ENCODE measurements at places on chromosomes 11 and 22. TPM values are rescaled to one million over a fixed set of nuclear protein-coding genes. Genes with fewer than 3 reads are reported as not detected.

Gene PTPN5
- total RNA-seq: 1.3 TPM

Gene PLAAT4
- 13.7 TPM for total RNA-seq

Gene BIK
- 0.32 TPM for total RNA-seq

Gene MPPED2
- 2.4 TPM for total RNA-seq

Gene PARVA
- 116 TPM for total RNA-seq

Gene PRSS23
- 27.4 TPM for total RNA-seq

Gene C11orf86
- total RNA-seq: not detected

Gene BAIAP2L2
- total RNA-seq: 0.17 TPM

Gene MPZL2
- 9.2 TPM for total RNA-seq

Gene BTBD18
- total RNA-seq: not detected

Gene MFRP
- not detected for total RNA-seq

- DNase-seq: no peak
Measured at GRCh38 chr11:32231909-32232493, 141.1 kb downstream of the RCN1 start.

DNA sequence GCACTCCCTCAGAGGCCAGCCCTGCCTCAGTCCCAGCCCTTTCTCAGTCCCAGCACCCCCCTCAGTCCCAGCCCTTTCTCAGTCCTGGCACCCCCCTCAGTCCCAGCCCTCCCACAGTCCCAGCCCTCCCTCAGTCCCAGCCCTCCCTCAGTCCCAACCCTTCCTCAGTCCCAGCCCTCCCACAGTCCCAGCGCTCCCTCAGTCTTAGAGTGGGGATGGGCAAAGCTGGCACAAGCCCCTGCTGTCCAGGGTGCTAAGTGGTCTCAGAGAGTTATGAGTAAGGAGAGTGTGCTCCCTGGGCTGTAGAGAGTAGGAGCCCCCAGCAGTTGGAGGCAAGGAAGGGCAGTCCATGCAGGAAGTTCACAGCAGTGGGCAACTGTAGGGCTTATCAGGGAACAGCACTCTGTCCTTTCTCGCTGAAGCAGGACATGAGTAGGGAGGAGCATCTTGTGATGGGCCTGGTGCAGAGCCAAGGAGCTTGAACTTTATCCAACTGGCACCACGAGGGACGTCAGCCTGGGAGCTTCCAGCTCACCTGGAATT, 51.4 kb upstream of the CRYBB3 start:
- no peak for DNase-seq

DNA sequence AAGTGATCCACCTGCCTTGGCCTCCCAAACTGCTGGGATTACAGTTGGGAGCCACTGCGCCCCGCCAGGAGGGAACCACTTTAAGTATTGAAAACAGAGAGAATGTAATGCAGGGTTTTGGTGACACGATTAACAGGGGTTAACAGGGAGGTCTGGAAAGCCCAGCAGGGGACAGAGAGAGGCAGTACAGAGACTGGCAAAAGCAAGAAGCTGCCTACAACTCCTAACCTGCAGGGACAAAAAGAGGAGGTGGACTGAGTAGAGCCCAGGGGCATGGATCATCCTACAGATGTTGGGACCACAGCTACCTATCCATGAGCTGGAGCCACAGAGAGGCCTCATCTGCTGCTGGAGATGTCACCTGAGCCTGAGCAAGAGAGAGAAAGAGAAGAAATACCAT, 1.7 kb upstream of the SPINDOC start:
- DNase-seq: no peak

GRCh38 chr11:92941676-92942571, 27.5 kb upstream of the MTNR1B start:
- no peak for DNase-seq

DNA sequence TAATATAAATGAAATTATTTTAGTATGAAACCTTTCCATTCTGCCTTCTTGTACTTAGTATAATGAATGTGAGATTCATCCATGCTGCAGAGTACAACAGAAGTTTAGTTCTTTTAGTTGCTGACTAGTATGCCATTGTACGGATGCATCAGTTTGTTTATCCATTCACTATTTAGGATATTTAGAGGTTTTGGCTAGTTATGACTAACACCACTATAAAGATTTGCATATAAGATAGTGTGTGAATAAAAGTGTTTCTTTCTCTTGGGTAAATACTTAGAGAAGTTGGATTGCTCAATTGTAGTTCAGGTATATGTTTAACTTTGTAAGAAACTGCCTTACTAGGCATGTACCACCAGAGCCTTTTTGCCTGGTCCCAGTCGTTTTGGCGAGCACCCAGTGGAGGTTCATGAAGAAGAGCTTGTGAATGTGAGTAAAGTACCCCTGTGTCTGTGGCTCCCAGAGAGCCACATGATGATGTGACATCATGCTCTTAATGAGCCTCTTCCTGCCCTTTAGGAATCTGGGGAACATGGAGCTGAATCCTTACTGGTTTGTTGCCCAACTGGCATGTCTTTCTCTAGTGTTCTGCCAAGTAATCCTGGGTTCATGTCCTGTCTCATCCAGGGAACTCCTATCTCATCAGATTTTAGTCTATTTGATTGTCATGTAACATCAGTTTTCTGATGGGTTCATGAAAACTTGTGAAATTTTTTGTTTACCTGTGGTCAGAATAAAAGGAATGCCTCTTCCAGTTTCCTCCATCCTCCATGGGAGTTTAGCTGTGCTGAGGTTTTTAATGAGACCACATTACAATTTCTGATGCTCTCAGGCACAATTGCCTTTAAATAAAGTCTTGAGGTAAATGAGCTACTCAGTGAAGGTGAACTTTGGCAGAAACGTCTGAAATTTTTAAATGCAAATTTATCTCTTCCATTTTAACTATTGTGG, 234.8 kb downstream of the CASP12 start:
- no peak for DNase-seq

DNA sequence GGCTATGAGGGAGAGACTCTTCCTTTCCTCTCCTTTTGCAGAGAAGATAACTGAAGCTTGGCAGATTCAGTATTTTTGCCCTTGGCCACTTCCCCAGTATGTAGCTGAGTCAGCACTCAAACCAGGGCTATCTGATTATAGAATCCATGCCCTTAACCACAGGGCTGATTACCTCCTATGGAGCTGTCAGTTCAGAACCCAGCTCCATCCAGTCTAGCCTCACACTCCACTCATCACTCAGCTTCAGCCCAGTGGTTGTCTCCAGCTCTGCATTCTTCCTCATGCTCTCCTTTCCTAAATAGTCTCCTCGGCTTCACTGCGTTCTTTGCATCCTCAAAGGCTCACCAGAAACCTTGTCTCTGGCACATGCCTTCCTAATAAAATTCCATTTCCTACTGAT, 151.6 kb upstream of the BLID start:
- DNase-seq: no peak

DNA sequence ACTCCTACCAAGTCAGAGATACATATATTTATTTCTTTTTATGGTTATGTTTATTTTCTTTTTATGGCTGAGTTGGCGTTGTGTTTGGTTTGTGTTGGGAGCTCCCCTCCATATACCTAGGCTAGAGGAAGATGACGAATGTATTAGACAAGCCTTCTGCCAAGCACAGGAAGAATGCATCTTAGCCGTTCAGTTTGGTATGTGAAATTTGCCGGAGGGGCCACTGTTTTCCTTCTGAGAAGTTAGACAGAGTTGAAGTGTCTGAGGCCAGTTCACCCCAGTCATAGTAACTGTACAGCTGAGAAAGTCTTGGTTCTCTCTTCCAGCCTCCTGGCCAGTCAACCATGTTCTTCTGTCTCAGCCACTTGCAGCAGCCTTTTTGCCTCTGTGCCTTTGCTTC, 29.8 kb downstream of the TEAD1 start:
- DNase-seq: no peak

- DNase-seq: no peak
Measured at GRCh38 chr11:35742707-35743454, 80.3 kb downstream of the TRIM44 start.

- DNase-seq: no peak
Measured at GRCh38 chr11:66691311-66691980, 13.8 kb upstream of the RBM4B start.

- DNase-seq: no peak
Measured at GRCh38 chr22:38845004-38845740, 1.3 kb upstream of the NPTXR start.

DNA sequence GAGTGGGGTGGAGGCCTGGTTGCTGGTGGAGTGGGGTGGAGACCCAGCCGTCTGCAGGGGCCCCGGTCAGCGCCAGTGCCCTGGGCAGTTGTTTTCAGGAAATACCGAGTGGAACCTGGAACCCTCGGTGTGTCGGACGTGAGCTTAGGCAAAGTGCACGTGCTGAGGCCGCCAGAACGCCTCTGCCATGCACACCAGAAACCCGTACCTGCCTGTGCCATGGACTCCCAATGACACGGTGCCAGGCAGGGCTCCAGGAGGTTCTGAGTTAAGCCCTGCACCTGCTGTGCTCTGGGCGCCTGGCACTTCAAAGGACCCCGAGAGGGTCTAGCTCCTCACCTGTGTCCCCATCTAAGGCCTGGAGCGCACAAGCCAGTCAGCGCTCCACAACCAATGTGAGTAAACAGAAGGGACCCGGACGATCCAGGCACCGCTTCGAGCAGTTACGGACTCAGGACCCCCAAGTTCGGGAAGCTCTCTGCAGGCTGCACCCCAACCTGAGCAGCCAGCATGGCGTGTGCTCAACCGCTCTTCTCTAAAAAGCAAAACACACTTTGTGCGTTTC, 12.3 kb downstream of the TOLLIP start:
- no peak for DNase-seq

DNA sequence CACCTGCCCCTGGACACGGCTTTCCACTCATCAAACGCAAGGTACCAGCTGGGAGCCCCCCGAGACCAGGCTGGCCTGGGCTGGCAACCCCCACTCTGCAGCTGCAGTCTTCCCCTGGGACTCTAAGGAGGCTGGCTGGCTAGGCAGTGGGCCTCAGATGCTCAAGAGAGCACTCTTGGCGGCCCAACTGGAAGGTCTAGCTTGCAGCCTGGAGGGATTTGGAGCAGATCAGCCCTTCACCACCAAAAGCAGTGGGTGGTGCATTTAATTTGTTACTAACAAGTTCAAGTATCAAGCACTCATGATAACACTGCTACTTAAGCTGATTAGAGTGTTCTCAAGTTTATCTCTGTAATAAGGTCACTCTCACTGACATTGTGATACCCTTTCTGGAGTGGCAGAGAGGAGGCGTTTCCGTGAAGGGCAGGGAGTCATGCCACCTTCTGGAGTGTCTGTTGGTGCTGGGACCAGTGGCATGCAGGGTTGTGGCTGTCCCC, 21.5 kb downstream of the C22orf23 start:
- DNase-seq: no peak

- DNase-seq: peak; percentile 49
Measured at GRCh38 chr11:77175869-77176539, 48.0 kb downstream of the MYO7A start.

Data from right cardiac atrium (tissue), 5 donors.